ENCODE measurements at places on chromosomes 11 and 22.

- no peak for DNase-seq
Measured at GRCh38 chr11:8961401-8961800, 2.8 kb downstream of the TMEM9B start.

GRCh38 chr11:96306933-96307775 lies 35.8 kb downstream of the MAML2 start:
- no peak for DNase-seq

DNA sequence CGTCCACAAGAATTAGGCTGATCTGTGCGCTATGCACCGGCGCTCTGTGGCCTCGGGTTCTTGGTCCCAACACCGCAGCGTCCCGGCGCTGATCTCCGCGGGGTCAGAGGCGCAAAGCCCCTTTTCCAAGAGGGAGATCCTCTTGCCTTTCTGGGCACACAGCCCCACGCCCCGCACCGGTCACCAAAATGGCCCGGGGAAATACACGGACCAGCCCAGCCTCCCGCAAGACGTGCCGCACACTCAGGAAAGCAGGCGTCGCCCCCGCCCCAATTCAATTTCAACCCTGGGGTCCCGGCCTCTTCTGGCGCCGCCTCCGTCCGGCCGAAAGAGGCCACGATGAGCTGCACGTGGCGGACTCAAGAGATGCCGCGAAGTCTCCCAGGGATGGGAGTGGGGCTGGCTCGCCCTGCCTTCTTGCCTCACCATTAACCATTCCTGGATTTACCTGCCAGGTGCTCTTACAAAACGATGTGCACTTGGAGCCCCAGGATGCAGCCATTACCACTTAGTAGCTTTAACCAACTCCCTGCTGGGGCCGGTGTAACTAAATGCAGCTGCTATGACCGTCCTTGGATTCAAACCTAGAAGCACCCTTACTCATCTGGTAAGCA lies 10.5 kb downstream of the PIWIL3 start:
- DNase-seq, result no peak

DNA sequence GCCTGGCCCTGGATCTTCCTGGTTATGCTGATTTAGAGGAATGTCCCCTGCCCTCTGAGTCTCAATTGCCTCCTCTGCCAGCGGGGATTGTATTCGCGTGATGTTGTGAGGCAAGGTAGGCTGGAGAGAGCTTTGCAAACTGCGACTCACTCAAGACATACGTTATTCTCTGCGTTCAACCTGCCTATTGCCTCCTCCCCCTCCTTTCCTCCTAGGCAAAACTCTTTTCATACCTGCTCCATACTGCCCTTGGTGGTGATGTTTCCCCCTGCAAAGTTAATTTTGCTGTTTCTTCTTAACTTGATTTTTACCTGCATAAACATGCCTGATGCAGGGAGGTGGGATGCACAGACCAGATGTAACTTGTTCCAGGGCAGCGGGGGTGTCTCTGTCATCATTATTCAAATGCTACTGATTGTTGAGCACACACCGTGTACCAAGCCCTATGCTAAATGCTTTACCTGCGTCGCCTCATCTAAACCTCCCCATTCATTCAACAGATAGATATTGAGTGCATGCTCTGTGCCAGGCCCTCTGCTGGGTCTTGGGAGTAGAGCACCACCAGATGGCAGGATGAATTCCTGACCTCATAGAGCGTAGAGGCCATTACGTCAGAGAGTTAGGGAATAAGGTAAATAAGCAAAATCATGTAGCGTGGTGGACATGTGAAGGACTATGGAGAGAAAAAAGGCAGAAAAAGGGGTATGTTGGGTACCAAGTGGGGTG lies 29.0 kb downstream of the SGSM1 start:
- no peak for DNase-seq

GRCh38 chr11:36288442-36289225 lies 590 bp downstream of the COMMD9 start:
- no peak for DNase-seq

GRCh38 chr22:39359659-39360195 lies 9.9 kb downstream of the SYNGR1 start:
- no peak for DNase-seq

- DNase-seq, result peak; percentile 9
Measured at GRCh38 chr11:34565417-34566207, 52.0 kb upstream of the ELF5 start.

DNA sequence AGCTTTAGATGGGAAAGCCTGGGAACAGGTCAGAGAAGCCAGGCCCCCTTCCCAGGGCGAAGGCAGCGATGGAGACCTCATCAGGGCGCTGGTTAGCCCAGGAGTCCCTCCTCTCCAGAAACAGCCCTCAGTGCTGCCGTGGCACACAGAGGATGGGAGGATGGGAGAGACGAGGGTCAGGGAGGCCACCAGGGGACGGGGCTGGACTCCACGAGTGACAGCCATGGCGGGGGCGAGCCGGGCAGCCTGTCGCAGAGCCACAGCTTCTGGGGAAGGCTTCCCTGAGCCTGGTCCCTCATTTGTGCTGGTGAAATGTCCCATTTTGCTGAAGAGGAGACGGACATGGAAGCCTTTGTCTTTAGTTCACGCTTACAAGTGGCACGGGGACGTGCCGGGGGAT lies 1390.5 kb downstream of the TBC1D22A start:
- no peak for DNase-seq

DNA sequence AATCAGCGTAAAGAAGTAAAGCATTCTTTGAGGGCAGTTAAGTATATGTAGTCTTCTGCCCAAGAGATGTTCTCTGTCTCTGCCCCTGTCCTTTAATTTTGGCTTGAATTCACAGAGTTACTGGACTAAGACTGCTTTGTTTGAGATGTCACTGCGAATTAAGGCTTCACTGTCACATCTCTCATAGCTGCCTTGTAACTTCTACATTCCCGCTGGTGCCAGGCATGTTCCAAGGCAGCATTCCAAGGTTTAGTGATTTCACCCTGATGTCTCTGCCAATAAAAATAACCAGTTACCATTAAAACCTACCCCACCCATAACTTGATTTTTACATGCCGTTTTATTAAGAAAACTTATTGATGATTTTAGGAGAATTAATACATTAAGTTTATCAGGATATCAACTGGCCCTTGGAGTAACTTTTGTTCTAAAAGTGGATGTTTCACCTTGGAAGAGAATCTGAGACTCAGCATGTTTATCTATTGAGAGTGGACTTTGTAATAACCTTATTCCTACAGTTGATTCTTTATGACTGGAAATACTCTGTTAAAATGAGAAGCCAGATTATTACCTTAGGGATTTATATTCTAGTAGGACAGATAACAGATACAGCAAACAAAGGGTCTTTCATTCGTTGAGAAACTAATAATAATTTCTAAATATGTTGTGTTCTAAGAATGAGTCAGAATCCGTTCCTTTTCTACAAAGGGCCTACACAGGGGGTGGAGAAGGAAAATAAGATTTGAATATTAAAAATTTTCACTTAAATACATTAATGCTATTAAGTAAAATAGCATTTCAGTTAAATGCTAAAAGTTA lies 110.2 kb downstream of the UVRAG start:
- no peak for DNase-seq

- no peak for DNase-seq
Measured at GRCh38 chr22:29621761-29622526, 18.5 kb downstream of the NF2 start.

- no peak for DNase-seq
Measured at GRCh38 chr11:36450110-36450572, 59.9 kb downstream of the TRAF6 start.

- DNase-seq, result peak; percentile 83
Measured at GRCh38 chr22:46587061-46587460, 33.1 kb upstream of the GRAMD4 start.

GRCh38 chr22:18000441-18001039 lies 23.8 kb downstream of the MICAL3 start:
- no peak for DNase-seq

GRCh38 chr11:128399251-128400121 lies 187.9 kb downstream of the ETS1 start:
- DNase-seq, result no peak

- DNase-seq, result no peak
Measured at GRCh38 chr22:22857607-22858558, 29.7 kb upstream of the IGLL5 start.

- DNase-seq, result peak; percentile 33
Measured at GRCh38 chr22:21754523-21754922, 18.9 kb upstream of the YPEL1 start.

Measured in GM12891 (cell line).